ENCODE measurements at places on chromosomes 11 and 22.

DNA sequence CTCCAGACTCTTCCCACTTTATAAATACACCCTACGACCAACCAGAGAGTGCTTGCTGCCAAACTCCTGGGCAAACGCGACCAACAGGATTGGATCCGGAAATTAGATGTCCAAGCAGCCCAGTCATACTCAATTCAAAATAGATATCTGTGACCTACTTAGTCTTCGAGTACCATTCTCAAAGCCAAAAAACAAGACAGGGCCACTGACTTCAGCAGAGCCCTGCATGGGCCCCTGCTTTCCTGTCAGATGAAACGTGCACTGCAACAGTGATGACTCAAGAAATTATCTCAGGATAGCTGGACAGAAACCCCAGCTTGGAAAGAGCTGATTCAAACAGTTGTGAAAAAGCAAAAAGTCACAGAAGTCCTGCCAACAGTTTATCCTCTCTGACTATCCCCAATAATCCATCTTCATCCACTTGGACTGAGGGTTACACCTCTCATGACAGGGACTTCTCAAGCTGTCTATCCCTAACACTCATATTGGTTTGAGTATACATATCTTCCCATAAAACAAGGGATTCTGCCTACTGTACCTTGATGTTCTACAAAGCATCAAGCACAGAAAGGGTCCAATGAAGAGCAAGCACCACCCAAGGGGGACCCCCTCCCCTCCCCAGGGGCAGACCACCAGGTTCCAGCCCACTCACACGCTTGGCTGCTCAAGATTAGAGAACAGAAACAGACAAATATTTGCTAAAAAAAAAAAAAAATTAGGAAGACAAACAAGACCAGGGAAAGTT is 17.4 kb downstream of the SMCO4 start:
- no peak for DNase-seq

GRCh38 chr22:19959587-19960490 is 18.2 kb upstream of the TXNRD2 start:
- DNase-seq: no peak

GRCh38 chr11:16239141-16240105 is 116.9 kb downstream of the SOX6 start:
- DNase-seq: no peak

- DNase-seq: peak; percentile 46
Observed at GRCh38 chr11:58900479-58901420, 38.5 kb upstream of the GLYATL1 start.

GRCh38 chr11:124150684-124151083 is 32.5 kb upstream of the OR10D3 start:
- no peak for DNase-seq

DNA sequence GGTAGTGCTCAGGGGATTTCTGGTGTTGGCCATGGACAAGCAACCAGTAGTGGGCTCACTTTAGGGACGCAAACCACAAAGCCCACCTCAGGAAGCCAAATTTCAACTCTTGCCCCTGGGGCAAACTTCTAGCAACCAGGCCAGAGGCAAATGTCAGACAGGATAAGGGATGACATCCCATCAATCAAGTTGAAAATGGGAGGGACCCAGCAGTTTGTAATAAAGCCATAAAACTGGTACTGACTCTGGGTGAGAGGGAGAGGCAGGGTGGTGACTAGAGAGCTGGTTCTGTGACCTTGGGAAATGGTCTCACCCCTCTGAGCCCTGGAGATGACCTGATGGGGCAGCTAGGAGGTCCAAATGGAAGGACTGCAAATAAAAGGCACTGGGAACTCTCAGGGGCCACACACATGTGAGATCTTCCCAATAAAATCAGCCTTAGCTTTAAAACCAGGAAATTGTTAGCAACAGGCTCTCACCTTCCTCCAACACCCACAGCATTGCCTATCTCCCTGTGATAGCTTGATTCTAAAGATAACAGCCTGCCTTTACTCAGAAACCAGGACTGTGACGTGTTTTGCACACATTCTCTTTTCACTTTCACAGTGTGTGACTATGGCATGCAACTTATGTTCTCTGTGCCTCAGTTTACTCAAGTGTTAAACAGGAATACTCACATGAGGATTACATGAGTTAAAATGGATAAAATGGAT is 6.4 kb upstream of the TBC1D10A start:
- no peak for DNase-seq

DNA sequence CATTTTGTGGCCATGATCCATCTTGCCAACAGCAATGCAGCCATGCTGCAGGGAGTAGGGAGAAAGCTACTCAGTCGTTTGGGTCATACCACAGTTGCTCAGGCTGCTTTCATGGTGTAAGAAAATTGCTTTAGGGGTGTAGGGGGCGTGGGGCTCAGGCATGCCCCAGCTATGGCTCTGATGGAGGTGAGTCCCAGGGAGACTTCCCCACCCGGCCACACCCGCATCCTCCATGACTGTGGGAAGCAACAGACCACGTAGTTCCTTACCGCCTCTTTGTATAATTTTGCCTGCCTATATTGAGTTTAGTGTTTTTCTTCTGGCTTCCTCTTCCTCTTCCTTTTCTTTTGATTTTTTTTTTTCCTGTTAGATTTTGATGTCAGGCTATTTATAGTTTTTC is 58.8 kb downstream of the SPECC1L start:
- no peak for DNase-seq
